Stimulated activated CD4-positive, alpha-beta T cell treated with anti-CD3 and anti-CD28 coated beads, Interleukin-1b, Interleukin-23, amount 100 ng/mL, for 24 hours (primary cell): ENCODE measurements at places on chromosomes 5 and 9.

DNA sequence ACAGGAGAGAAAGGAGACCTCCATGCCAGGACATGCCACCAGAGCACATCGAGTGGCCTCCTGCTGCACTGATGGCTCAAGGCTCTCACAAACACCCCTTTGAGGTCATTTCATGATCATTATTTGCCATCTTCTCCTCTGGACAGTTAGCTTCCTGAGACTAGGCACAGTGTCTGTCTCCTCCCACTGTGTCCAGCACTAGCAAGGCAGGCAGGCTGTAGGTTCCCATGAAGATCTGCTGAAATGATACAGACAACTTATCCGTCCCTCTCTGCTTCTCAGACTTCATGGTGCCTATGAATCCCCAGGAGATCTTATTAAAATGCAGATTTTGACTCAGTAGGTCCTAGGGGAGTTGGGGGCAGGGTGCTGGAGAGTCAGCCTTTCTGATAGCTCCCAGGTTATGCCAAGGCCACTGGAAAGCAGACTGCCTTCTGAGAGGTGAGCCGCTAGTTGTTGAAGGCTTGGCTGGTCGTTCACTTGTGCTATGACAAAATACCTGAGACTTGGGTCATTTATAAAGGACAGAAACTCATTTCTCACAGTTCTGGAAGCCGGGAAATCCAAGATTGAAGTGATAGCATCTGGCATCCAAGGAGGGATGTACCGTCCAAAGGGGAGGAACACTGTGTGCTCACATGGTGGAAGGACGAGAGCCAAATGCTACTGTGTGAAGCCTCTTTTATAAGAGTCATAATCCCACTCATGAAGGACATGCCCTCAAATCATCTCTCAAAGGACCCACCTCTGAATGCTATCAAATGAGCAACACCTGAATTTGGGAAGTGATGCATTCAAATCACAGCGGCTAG lies 183.4 kb downstream of the SPOCK1 start:
- DNase-seq: no peak

DNA sequence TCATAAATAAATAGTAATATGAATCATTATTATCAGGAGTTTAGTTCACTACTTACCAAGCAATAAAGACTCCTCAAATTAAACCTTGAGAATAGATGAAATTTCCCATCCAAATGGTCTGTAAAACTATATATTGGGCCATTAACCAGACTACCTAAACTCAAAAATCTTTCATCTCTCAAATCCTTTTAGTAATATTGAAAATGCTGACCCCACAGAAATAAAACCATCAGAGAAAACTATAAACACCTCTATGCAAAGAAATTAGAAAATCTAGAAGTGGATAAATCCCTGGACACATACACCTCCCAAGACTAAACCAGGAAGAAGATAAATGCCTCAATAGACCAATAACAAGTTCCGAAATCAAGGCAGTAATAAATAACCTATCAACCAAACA lies 723.2 kb downstream of the TLE4 start:
- DNase-seq: no peak

GRCh38 chr5:158267228-158267627 lies 408.3 kb upstream of the CLINT1 start:
- DNase-seq: no peak

GRCh38 chr9:95157481-95158151 lies 159.9 kb downstream of the FANCC start:
- DNase-seq: no peak

DNA sequence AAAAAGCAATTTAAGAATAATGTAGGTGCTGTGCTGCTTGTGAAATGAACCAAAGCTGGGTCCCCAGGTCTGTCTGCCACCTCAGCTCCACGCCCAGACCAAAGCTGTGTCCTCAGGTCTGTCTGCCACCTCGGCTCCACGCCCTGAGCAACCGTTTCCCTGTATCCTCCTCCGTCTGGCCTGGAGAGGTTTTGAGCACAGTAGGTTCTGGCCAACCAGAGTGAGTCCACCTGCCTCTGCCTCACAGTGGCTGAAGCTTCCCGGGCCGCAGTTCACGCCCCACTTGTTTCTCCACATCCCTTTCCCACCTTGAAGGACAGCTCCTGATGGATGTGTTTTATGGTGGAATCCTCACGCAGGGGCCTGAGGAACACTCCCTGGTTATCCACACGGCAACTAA lies 120.5 kb downstream of the ADAMTS2 start:
- DNase-seq: no peak

GRCh38 chr5:78778538-78778937 lies 130.0 kb upstream of the LHFPL2 start:
- no peak for DNase-seq

- DNase-seq: no peak
Measured at GRCh38 chr5:79829260-79829659, 139.6 kb downstream of the CMYA5 start.

DNA sequence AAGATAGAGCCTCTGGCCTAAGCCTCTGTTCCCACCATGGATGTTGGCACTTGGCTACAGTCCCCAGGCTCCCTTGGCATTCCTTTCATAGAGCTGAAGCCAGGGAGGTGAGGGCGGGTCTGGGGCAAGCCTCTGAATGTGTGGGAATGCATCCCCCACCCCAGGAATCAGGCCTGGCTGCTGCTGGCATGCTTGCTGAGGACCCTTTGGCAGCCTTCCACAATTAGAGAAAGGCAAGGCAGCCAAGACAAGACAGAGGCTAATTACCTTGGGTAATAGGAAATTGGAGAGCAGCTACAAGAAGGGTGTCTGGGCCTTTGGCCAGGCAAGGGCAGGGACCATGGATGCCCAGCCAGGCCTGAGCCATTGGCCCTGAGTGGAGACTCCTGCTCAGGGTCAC lies 204.4 kb upstream of the TRIM32 start:
- no peak for DNase-seq

DNA sequence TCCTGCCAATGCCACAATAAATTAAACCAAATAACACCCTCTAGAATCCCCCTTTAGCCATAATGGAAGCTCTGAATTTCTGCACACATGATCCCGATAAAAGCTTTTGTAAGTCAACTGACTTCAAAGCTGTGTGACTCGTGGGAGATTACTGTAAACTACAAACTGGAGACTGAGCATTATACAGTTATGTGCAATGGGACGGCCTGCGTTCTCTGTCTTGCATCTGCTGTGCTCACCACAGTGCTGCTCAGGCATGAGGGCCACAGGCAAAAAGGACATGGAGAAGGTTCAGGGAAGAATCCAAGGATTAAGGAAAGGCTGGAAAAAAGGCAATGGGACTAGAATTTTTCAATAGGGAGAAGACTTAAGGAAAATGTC lies 184.2 kb downstream of the FANCC start:
- no peak for DNase-seq
